ENCODE measurements at places on chromosomes 3 and 15. TPM values are rescaled to one million over a fixed set of nuclear protein-coding genes. Genes with fewer than 3 reads are reported as not detected.

Gene ZNF660
- 15.9 TPM for polyA plus RNA-seq

GRCh38 chr3:170467571-170468147, 49.0 kb downstream of the CLDN11 start:
- no peak for DNase-seq

DNA sequence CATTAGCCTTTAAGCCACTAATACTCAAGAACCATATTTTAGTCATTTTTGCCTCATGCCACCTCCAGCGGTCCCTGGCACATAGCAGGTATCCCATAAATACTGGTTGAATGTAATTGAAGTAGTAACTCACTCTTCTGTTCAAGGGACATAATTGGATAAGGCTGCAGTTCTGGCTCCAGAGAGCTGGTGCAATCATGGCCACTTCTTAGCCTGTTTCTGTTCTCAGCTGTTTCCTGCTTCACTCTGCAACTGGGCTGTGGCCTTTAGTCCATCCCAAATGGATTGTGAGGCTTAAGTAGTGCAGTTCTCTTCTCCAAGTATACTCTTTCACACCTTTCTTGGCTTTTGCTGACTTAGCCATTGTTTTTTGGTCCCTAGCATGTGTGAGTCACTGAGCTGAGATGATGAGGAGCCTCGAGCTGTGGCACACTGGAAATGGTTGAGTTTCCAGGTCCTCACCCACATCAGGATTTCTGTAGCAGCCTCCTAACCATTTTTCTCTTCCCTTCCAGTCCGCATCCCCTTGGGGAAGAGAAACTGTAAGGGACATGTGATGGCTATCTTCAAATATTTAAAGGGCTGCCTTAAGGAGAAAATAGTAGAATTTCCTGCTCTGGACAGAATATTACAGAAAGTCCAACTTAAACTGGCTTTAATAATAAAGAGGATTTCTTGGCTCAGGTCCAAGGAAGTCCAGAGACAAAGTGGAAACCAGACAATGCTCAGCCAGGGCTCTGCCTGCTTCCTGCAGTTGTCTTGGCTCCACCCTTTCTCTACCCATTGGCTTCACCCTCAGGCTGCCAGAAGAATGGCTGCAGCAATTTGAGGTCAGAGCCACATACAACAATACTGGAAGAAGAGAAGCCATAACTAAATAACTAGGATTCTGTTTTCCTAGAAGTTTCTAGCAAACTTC, 305.4 kb upstream of the ROPN1 start:
- DNase-seq, result no peak

- no peak for DNase-seq
Measured at GRCh38 chr15:43648649-43649429, at the start of gene CATSPER2. Gene CATSPER2 (minus strand): TSS chr15:43648844. CDS start chr15:43648061, 783 bp downstream.

DNA sequence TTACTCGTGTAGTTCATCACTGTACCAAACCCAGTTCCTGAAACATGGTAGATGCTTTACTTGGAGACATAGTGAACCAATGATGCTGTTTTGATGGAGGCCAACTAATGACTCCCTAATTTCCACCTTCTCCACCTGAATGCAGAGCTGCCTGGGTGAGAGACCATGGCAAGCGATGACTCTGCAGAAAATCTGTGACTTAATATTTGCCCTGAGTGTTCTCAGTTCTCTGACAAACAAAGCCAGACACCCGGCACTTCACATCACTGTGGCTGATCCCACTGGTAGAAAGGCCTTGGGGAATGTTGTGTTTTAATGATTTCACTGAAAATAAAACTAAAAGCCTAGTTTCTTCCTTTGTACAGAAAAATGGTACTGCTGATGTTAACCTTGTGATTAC, 39.5 kb upstream of the UBE3A start:
- DNase-seq, result no peak

- no peak for DNase-seq
Measured at GRCh38 chr15:100096700-100097099, 245.1 kb downstream of the ADAMTS17 start.

- no peak for DNase-seq
Measured at GRCh38 chr3:167976516-167977361, 119.0 kb downstream of the GOLIM4 start.

GRCh38 chr3:34929036-34929435, 710.3 kb upstream of the ARPP21 start:
- DNase-seq, result no peak

GRCh38 chr3:61571516-61572336, 10.4 kb downstream of the PTPRG start:
- DNase-seq, result no peak

- no peak for DNase-seq
Measured at GRCh38 chr3:31356941-31357340, 175.8 kb upstream of the STT3B start.
